ENCODE measurements at places on chromosomes 12 and 14.

DNA sequence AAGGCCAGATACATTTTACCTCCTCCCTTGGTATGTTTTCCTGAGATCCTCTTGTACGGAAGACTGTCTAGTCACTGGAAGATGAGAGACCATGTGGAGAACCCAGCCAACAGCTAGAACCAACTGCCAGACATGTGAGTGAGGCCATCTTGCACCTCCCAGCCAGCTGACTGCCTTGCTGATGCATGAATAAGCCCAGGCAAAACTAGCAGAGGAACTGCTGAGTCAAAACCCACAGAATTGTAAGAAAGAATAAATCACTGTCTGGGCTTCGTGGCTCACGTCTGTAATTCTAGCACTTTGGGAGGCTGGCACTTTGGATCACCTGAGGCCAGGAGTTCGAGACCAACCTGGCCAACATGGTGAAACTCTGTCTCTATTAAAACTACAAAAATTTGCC is 160.0 kb downstream of the TPH2 start:
- DNase-seq: no peak
- H3K4me1 ChIP-seq: no peaks in the 10 kb centered on the region
- H3K27me3 ChIP-seq: no peaks in the 10 kb centered on the region
- no peaks in the 10 kb centered on the region for H3K36me3 ChIP-seq
- no peak overlapping the region for H3K27ac ChIP-seq
- no peak overlapping the region for H3K4me3 ChIP-seq

DNA sequence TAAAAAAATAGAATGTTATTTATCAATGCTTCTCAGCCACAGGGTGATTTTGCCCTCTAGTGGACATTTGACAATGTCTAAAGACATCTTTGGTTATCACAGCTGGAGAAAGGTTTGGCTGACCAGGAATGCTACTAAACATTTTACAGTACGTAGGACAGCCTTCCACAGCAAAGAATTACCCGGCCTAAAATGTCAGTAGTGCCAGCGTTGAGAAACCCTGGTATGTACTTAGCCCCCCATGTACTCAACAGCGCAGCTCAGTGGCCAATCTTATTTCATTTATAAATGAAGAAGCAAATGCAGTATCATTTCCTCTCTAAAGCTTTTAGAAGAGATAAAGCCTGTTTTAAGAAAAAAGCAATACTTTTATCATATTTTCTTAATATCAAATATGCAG is 5.8 kb downstream of the MARK3 start:
- peak; percentile 60 for DNase-seq
- no peak overlapping the region for H3K4me3 ChIP-seq
- no peak overlapping the region for H3K27ac ChIP-seq

GRCh38 chr14:36655963-36656686 is 5.5 kb upstream of the PAX9 start:
- no peaks in the 10 kb centered on the region for H3K36me3 ChIP-seq
- DNase-seq: peak; percentile 37
- peaks cover 100% of the 10 kb centered on the region for H3K27me3 ChIP-seq
- peaks cover 16% of the 10 kb centered on the region for H3K4me1 ChIP-seq
- no peak overlapping the region for H3K27ac ChIP-seq

- H3K4me3 ChIP-seq: no peak overlapping the region
- peak overlapping the region; percentile 95 for H3K27ac ChIP-seq
- peak; percentile 95 for DNase-seq
- H3K27me3 ChIP-seq: no peaks in the 10 kb centered on the region
- H3K4me1 ChIP-seq: peaks cover 50% of the 10 kb centered on the region
These were observed 44.3 kb downstream of the KRT80 start for GRCh38 chr12:52147367-52147963.

GRCh38 chr12:67220065-67220464 is 49.1 kb upstream of the CAND1 start:
- peak; percentile 30 for DNase-seq
- H3K36me3 ChIP-seq: no peaks in the 10 kb centered on the region
- H3K4me1 ChIP-seq: no peaks in the 10 kb centered on the region
- H3K4me3 ChIP-seq: no peak overlapping the region

DNA sequence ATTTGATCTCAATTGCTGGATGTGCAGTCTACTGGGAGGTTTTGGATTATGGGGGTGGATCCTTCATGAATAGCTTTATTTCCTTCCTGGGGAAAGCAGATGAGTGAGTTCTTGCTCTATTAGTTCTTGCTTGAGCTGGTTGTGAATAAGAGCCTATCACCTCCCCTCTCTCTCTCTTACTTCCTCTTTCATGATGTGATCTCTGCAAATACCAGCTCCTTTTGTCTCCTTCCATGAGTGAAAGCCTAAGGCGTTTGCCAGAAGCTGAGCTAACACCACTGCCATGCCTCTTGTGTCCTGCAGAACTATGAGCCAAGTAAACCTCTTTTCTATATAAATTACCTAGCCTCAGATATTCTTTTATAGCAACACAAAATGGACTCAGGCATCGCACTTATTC is 302.7 kb downstream of the CCER1 start:
- no peaks in the 10 kb centered on the region for H3K36me3 ChIP-seq
- no peak overlapping the region for H3K27ac ChIP-seq
- no peak overlapping the region for H3K4me3 ChIP-seq
- no peak for DNase-seq

GRCh38 chr14:23153851-23154796 is 29.3 kb downstream of the SLC7A8 start:
- peak overlapping the region; percentile 93 for H3K27ac ChIP-seq
- no peak overlapping the region for H3K4me3 ChIP-seq
- H3K36me3 ChIP-seq: no peaks in the 10 kb centered on the region
- peak; percentile 74 for DNase-seq
- H3K27me3 ChIP-seq: no peaks in the 10 kb centered on the region

GRCh38 chr14:56338674-56339073 is 220.5 kb downstream of the PELI2 start:
- no peaks in the 10 kb centered on the region for H3K4me1 ChIP-seq
- H3K27me3 ChIP-seq: no peaks in the 10 kb centered on the region
- H3K27ac ChIP-seq: no peak overlapping the region
- no peak for DNase-seq
- H3K4me3 ChIP-seq: no peak overlapping the region
- H3K36me3 ChIP-seq: no peaks in the 10 kb centered on the region

- DNase-seq: no peak
- H3K27me3 ChIP-seq: no peaks in the 10 kb centered on the region
- H3K27ac ChIP-seq: peak overlapping the region; percentile 32
- H3K36me3 ChIP-seq: no peaks in the 10 kb centered on the region
These were observed 6.5 kb downstream of the MLH3 start for GRCh38 chr14:75044752-75045151.

DNA sequence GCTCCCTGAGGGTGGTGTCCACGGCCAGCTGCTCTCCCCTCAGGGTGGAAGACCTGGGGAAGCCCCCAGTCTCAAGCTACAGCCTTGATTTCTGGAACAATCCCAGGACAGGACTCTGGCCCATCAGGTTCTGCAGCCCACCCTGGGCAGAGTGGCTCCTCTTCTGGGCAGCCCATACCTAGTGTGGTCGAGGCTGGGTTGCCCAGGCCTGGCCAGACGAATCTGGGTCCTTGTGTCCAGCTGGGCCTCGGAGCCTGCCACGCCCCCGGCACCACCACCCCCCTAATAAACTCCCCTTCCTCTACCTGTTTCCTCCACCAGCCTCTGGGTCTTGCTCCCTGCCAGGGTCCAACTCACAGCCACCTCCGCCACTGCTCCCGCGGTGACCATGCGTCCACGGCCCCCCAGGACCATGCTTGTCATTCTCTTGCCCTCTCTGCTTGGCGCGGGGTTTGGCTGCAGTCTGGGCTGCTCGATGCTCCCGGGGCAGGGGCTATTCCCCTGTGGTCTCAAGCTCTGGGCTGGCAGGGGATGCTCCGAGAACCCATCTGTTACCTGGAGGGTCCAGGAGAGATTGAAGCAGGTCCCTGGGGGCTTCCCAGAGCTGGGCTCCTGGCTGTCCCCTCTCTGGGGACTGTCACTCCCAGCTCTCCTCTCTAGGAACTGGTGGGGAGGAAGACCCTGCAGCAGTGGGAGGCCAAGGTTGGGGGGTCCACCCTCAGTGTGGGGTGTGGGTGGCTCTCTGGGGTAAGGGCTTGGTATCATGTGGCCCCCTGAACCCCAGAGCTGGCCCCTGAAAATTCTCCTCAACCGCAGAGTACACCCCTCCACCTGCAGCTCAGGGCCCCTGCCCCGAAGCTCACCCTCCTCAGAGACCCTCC is 8.7 kb upstream of the GPR132 start:
- no peaks in the 10 kb centered on the region for H3K27me3 ChIP-seq
- no peak overlapping the region for H3K4me3 ChIP-seq
- H3K27ac ChIP-seq: no peak overlapping the region
- no peak for DNase-seq
- H3K4me1 ChIP-seq: peaks cover 9% of the 10 kb centered on the region

GRCh38 chr12:66653796-66654195 is 25.1 kb downstream of the GRIP1 start:
- H3K27ac ChIP-seq: no peak overlapping the region
- H3K27me3 ChIP-seq: no peaks in the 10 kb centered on the region
- H3K4me1 ChIP-seq: no peaks in the 10 kb centered on the region

DNA sequence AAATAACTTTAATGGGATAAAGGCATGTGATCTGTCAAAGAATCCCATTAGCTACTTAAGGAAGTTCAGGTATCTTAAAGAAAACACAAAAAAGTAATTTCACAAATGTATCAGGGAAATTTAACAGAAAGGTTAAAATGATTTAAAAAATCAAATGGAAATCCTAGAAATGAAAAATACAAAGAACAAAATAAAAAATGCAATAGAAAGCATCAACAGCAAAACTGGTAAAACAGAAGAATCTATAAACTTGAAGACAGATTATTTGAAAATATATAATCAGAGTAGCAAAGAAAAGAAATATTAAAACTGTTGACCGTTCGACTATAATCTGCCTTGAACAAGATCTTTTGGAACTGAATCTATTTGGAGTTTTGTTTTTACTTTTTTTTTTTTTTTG is 279.4 kb upstream of the SYT1 start:
- H3K27ac ChIP-seq: no peak overlapping the region
- DNase-seq: no peak
- no peaks in the 10 kb centered on the region for H3K4me1 ChIP-seq

GRCh38 chr14:74591899-74592298 is 20.1 kb downstream of the LTBP2 start:
- H3K36me3 ChIP-seq: no peaks in the 10 kb centered on the region
- peaks cover 28% of the 10 kb centered on the region for H3K4me1 ChIP-seq
- no peak overlapping the region for H3K4me3 ChIP-seq
- no peak for DNase-seq
- H3K27ac ChIP-seq: no peak overlapping the region

DNA sequence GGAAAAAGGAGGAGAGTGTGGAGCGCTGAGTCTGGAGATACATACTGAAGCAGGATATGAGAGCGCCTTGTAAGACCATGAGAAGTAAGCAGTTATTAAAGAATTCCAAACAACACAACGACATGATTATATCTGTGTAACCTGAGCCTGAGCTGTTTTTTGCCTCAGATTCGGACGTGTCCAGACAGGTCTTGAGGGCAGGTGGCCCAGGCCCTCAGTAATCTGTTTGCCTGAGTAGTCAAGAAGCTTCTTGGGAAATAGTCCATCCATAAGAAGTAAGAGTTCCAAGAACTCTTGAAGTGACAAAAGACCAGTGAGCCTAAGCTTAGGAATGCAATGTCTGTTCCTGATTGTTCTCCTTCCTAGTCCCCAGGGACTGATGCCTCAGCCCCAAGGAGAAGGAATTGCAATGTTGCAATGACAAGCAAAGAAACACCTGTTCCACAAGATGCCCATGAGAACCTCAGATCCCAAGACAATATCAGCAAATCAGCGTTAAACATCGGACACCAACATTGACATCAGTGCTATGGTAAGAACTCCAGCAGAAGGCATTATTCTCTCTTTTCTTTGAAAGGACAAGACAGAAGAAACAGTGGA is 34.7 kb upstream of the ADAMTS20 start:
- H3K27me3 ChIP-seq: no peaks in the 10 kb centered on the region
- no peak overlapping the region for H3K4me3 ChIP-seq
- H3K4me1 ChIP-seq: no peaks in the 10 kb centered on the region
- H3K27ac ChIP-seq: no peak overlapping the region
- no peak for DNase-seq

DNA sequence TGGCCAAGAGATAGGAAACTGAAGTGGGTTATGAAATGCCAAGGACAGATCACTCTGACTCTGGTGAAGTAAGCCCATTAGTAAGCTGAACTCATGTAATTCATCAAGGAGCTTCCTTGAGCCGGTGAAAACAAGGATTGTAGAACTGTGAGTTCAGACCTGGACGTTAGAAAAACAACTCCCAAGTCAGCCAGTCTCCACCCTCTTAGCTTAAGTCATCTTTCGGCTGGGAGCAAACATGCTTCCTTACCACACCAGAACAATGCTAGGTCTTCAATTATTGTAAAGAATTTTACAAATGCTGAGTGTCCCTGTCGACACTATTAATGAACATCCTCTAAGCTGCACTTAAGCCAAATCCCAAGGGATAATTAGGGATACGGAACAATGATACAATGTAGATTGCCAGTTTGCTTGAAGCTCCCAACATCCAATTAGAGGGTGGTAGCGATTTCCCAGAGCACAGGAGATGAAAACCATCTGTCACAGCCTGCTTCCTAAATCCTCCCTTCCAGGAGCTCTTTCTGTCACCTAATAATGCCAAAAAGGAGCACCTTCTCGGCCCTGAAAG is 45.7 kb upstream of the VASH1 start:
- no peak overlapping the region for H3K4me3 ChIP-seq
- H3K27me3 ChIP-seq: no peaks in the 10 kb centered on the region
- H3K4me1 ChIP-seq: no peaks in the 10 kb centered on the region

- peaks cover 5% of the 10 kb centered on the region for H3K4me1 ChIP-seq
- H3K36me3 ChIP-seq: no peaks in the 10 kb centered on the region
- no peak overlapping the region for H3K4me3 ChIP-seq
- H3K27me3 ChIP-seq: peaks cover 12% of the 10 kb centered on the region
These were observed 129.7 kb downstream of the PAX9 start for GRCh38 chr14:36791402-36791801.

GRCh38 chr14:23297096-23297495 is 5.6 kb downstream of the PPP1R3E start:
- H3K27me3 ChIP-seq: peaks cover 3% of the 10 kb centered on the region
- H3K4me1 ChIP-seq: peaks cover 15% of the 10 kb centered on the region
- DNase-seq: no peak
- H3K4me3 ChIP-seq: no peak overlapping the region

- H3K4me1 ChIP-seq: peaks cover 16% of the 10 kb centered on the region
- H3K27me3 ChIP-seq: no peaks in the 10 kb centered on the region
- no peaks in the 10 kb centered on the region for H3K36me3 ChIP-seq
- peak overlapping the region; percentile 8 for H3K27ac ChIP-seq
These were observed 50.5 kb downstream of the B4GALNT3 start for GRCh38 chr12:510071-510825.
